Stimulated activated CD8-positive, alpha-beta memory T cell treated with anti-CD3 and anti-CD28 coated beads, Interleukin-4, amount 100 ng/mL, for 48 hours (primary cell): ENCODE measurements at places on chromosomes 6 and 20.
A peak's percentile ranks its signal among the peaks of the same experiment; 100 is the strongest.

GRCh38 chr6:14079971-14080370, 37.6 kb upstream of the CD83 start:
- DNase-seq, result no peak

GRCh38 chr20:4008877-4009276, 6.5 kb downstream of the RNF24 start:
- DNase-seq, result no peak

DNA sequence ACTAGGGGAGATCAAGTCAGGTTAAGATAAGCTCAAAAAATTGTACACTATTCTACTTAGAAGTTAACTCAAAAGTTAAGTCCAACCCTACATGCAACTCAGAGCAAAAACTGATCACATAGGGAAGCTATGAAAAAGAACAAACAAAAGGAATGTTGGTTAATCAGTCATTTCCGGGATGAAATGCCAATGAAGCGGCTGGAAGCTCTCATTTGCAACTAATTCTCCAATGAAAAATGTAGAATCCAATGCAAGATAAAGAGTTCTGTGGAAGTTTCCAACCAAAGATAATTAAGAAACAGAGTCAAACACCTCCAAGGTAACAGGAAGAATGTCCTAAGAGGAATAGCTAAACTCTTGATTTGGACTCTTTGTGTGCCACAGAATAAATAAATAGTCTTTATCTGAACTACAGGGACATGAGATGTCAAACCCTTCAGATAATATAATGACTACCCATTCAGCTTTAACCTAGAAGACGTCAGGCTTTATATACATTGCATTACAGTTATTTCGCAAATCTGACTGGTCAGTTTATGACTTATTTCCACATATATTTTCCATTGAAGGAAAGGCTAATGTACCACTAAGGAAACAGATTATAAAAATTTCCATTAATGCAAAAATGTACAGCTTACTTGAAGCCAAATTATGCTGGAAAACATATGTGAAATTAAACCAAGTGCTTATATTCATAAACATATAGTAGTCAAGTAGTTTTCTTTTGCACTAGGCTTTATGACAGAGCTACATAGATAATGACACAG, 48.0 kb upstream of the DST start:
- DNase-seq, result no peak

DNA sequence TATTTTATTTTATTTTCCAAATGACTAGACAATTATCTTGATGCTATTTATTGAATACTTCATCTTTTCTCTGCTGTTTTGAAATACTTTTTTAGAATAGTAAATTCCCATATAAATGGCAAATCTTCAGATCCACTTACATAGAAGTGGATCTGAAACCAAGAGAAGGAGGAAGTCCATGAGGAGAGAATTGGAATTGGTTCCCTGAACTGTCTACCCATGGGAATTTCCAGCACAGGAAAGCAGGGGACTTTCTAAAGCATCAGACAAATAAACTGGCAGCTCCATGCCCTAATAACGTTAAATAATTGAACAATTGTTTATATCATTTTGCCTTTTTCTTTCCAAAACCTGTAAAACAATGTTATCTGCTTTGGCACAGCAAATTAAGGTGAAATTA, 47.1 kb upstream of the PNRC1 start:
- DNase-seq, result no peak

DNA sequence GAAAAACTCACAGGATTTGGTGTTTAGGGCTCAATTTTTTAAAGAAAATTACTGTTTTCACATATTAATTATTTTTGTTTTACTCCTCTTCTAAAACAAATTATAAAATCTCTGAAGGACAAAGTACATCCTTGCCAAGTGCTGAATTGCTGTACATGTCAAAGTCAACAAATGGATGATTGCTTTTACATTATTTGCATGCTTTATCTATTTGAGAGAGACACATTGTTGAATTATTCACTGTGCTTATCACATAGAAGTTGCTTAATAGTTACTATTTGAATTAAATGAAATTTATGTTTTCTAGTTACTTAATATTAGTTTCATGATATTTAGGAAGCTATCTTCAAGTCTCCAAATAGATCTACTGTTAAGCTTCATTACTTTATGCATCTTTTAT, 318.6 kb upstream of the PTCHD4 start:
- DNase-seq, result no peak

- DNase-seq, result peak; percentile 41
Observed at GRCh38 chr6:37521674-37522073, 22.0 kb upstream of the CCDC167 start.

GRCh38 chr20:36465109-36466080, 75.9 kb upstream of the MYL9 start:
- DNase-seq, result peak; percentile 65

DNA sequence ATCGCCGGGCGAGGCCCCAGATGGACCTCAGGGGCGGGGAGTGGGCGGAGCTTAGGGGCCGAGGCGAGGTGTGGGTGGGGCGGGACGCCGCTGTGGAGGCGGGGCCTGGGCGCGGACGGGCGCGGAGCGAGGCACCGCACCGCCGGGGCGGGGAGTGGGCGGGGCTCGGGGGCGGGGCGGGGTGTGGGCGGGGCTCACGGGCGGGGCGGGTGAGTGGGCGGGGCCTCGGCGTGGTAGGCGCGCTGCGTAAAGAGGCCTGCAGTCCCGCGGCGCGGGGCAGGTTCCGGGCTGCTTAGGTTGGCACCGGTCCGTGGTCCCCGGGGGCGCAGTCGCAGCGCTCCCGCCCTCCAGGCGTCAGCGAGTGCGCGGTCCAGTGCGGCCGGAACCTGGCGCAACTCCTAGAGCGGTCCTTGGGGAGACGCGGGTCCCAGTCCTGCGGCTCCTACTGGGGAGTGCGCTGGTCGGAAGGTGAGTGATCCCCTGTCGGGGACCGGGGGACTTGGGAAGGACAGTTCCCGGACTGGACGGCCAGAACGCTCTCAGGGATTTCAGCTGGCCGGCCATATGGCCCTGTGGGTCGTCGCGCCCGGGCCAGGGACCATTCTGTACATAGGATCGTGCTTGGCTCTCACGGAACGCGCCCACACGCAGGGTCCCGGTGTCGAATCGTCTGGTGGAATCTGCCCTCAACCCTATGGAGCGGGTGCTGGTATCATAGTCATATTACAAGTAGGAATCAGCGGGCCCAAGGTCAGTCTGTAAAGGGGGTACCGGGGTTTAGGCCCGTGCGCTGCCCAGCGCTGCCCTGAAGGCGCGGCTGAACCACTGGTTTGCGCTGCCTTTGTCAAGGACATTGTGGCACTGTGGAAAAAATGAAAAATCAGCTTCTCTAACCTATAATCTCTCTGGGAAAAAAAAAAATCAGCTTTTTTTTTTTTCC, at the start of gene NQO2:
TSS of gene NQO2 (plus strand) at position 277 of the 940 bp plus-strand sequence. CDS start 6,659 bp downstream, outside the sequence.
- peak; percentile 96 for DNase-seq

DNA sequence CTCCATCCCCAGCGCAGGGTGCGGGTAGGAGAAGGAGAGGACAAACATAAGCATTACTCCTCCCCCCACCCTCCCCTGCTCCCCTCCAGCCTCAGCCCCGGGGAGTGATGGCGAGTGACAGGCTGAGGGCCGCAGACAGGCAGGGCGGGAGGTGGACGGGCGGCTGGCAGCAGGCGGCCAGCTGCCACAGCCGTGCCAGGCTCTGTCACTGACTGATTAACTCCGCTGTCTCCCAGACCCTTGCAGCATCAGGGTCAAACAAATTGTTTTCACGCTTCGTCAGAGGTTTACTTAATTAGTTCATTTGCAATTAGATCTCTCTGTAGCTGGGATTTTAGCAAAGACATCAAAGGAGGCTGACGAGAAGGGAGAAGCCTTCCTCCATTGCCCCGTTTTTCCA, 41.9 kb downstream of the FOXP4 start:
- no peak for DNase-seq

GRCh38 chr6:116572162-116572561, 858 bp downstream of the RWDD1 start:
- DNase-seq, result no peak

DNA sequence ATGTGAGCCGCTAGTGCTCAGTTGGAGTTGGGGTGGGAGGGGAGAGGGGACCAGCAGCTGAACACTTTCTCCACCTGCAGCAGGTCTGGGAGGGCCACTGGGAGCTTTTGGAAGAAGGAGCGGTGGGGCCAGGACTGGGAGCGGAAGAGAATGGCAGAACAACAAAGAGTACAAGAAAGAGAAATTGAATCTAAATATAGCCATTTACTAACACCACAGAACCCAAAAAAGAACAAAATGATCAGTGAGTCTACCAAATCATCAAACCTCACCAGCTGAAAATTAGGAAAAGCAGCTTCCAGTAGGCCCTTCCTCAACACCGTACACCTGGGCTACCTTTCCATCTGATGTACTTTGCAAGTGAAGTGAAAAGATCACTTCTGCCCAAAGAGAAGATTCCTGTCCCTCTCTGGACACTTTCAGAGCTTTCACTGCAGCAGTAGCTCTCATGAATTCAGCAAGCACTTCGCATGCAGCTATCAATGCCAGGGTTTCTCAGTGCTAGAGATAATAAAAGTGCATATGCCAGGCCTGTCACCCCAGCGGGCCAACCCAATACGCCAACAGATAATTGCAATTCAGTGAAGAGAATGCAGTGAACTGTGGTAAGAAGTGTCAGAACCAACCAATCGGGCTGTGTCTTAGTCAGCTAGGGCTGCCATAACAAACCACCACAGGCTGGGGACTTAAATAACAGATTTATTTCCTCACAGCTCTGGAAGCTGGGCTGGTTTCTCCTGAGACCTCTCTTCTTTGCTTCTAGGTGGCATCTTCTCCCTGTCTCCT, 597 bp downstream of the LY86 start:
- DNase-seq, result no peak

- no peak for DNase-seq
Observed at GRCh38 chr20:21713901-21714296, 8.4 kb downstream of the PAX1 start.

DNA sequence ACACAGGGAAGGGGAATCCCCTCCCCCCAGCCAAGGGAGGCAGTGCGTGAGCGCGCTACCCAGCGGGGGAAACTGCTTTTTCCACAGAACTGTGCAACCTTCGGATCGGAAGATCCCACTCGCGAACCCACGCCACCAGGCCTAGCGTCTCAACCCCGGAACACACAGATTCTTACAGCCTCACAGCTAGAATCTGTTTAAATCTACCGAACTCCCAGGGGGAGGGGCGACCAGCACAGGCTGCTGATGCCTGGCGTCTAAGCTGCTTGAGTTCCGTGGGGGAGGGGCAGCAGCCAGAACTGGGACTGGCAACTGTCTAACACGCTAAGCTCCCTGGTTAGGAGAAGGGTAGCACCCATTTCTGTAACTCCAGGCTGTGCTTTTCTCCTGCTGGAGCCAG, 217.3 kb upstream of the TENT5A start:
- DNase-seq, result no peak

- DNase-seq, result peak; percentile 80
Observed at GRCh38 chr6:44253307-44254101, 3.8 kb downstream of the SLC35B2 start.

GRCh38 chr6:130834482-130835251, 7.5 kb downstream of the SMLR1 start:
- no peak for DNase-seq

DNA sequence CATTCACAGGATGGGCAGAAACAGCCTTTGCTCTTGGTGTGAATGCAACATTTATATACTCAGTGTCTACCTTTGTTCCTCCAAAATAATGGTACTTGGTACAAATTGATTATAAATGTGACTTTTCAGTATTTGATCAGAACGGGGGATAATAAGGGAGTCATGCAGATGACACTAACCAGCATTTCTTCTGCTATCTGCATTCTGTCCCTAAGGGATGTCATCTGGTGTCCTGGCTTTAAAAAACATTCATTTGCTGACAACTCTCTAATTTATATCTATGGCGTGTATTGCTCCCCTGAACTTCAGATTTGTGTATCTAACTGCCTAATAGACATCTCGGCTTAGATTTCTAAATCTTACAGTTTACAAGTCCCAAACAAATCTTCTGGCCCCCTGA, 76.4 kb upstream of the FLRT3 start:
- no peak for DNase-seq

DNA sequence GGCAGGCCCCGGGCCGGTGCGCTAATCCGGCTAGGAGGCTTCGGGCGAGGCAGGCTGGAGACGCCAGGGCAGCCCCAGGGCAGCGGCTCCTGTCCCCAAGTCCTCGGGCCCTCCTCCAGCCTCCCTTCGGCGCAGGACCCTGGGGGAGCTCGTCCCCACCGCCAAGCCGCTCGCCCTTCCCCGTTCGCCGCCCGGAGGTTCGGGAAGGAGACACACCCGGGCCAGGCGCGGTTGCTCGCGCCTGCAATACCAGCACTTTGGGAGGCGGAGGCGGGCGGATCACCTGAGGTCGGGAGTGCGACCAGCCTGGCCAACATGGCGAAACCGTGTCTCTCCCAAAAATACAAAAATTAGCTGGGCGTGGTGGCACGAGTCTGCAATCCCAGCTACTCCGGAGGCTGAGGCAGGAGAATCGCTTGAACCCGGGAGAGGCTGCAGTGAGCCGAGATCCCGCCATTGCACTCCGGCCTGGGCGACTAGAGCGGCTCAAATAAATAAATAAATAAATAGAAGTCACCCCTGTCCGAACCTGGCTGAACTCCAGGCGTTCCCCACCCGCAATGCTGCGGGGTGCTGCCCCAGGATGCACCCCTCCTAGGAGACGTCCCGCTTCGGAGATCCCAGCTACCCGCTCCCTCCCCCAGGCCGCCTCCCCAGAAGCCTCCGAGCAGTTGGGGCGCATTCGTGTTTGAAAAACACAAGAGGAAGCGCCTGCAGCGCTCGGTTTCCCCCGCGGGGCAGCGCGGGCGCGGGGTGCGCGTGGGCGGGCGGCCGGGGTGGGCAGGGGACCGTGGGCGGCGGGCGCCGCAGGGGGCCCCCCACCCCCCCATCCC, 27.5 kb downstream of the SERPINB9 start:
- no peak for DNase-seq

DNA sequence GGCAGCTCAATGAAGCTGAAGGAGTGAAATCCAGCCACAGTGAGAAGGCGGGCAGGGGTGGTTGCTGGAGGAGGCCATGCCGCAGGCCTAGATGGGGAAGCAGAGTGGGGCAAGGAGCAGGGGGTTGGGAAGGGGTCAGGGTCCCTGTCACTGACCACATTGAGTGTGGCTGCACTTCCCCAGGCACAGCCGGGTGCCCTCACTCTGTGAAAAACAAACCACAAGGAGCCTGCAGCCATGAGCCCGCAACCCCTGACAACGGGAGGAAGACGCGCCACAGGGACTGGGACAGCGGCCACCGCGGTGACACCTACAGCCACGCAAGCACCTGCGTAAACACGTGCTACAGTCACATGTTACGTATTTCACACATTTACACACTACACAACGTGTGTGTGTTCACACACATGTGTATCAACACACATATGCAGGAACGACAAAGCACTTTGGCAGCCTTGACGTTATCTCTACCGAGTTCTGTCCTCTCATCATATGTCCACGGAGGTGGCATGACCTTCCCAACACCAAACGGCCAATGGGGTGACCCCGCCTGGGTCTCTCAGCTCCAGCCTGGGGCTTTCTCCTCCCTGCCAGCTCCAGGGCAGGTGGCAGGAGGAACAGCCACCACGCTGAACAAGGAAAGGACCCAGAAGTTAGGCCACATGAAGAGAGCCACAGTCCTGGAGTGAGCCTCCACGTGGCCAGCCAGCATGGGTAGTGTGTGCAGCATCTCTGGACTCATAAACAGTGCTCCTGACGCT, 137.6 kb upstream of the RPS6KA2 start:
- no peak for DNase-seq
